ENCODE measurements at places on chromosomes 3 and 15. TPM values are rescaled to one million over a fixed set of nuclear protein-coding genes. Genes with fewer than 3 reads are reported as not detected.

DNA sequence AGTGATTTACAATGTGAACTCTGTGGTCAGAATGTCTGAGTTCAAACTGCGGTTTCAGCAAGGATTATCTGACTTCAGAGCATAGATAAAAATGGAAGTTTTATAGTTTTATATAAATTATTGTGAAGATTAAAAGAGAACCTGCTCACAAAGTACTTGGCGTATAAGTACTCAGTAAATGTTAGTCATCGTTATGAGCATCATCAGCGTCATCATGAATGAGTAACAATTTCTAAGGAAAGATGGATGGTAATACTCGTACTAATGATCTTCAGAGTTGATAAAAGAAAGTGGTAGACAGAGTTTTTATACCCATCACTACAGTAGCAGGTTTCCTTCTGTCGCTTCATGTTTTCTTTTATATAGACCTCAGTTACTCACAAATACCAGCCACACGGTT lies 341.8 kb downstream of the RAP2B start:
- no peak for DNase-seq

DNA sequence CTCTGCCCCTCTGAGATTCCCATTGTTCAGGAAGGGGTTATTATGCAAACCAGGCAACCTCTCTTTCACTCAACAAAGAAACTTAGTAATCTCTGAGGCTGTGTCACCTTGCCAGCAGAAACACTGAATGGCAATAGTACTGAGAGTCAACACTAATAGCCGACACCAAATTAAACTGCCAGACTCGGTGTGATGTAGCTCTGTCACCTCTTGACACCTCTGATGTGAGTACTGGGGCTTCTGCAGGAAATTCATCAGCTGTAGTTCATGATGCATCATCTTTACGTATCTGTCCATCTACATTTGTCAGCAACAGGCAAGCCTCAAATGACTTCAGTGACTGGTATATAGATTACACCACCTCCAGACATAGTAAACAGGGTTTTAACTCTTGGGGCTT lies 65.0 kb upstream of the ONECUT1 start:
- no peak for DNase-seq

Gene CLSTN2
- not detected for total RNA-seq

DNA sequence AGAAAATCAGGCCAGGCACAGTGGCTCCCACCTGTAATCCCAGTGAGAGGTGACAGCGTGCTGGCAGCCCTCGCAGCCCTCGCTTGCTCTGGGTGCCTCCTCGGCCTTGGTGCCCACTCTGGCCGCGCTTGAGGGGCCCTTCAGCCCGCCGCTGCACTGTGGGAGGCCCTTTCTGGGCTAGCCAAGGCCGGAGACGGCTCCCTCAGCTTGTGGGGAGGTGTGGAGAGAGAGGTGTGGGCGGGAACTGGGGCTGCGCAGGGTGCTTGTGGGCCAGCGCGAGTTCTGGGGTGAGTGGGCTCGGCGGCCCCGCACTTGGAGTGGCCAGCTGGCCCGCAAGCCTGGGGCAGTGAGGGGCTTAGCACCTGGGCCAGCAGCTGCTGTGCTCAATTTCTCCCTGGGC lies 252.6 kb downstream of the FOXP1 start:
- no peak for DNase-seq

Gene CACNA1D
- total RNA-seq = 17.1 TPM

Gene CD200R1
- total RNA-seq = not detected

GRCh38 chr3:21372316-21372715 lies 378.7 kb downstream of the ZNF385D start:
- no peak for DNase-seq

GRCh38 chr3:16761571-16761970 lies 123.2 kb upstream of the PLCL2 start:
- no peak for DNase-seq

DNA sequence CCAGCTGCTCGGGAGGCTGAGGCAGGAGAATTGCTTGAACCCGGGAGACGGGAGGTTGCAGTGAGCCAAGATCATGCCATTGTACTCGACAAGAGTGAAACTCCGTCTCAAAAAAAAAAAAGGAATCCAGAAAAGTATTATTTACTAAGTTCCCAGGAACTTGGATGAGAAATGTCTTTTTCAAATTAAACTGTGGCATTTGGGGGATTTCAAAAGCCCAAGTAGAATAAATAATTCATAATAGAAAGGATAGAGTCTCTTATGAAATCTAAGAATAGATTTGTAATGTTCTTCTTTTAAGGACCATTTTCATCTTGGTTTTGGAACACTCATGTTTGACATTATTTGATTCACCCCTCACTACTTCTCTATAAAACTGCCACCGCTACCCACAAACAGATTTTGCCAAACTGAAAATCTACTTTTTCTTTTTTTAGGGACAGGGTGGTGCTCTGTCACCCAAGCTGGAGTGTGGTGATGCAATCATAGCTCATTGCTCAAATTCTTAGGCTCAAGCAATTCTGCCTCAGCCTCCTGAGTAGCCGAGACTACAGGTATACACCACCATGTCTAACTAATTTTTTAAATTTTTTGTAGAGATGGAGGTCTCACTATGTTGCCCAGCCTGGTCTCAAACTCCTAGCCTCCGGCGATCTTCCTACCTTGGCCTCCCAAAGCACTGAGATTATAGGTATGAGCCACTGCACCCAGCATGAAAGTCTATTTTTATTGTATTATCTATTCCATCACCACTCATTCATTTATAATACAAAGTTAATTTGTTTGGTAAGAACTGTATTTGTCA lies 99.3 kb downstream of the SENP2 start:
- no peak for DNase-seq

GRCh38 chr3:120678984-120679383 lies 3.1 kb downstream of the HGD start:
- no peak for DNase-seq

DNA sequence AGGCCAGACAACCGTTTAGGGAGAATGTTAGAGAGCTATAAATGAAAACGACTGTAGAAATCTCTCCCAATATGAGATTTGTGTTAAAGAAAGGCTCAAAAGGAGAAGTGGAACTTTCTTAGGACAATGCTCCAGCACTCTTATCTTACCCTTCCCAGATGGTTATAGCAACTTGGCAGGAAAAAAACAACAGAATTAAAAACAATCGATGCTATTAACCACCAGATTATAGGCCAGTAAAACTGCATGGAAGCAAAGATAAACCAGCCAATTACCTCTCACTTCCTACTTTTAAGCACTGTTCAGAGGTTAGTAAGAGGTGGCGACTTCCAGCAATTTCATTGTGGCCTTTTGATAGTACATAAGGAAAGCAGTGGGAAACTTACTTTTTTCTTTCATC lies 72.9 kb downstream of the TMCC1 start:
- DNase-seq = no peak

Gene NR2F2
- 12.6 TPM for total RNA-seq

GRCh38 chr15:89486726-89487050 lies 9.7 kb downstream of the RHCG start:
- DNase-seq = no peak

Gene TLR9
- total RNA-seq = not detected

Gene SERPINI2
- total RNA-seq = not detected

GRCh38 chr3:65322910-65323309 lies 635.1 kb upstream of the ADAMTS9 start:
- no peak for DNase-seq

- DNase-seq = no peak
Measured at GRCh38 chr3:106263011-106263410, 394.2 kb upstream of the CBLB start.

DNA sequence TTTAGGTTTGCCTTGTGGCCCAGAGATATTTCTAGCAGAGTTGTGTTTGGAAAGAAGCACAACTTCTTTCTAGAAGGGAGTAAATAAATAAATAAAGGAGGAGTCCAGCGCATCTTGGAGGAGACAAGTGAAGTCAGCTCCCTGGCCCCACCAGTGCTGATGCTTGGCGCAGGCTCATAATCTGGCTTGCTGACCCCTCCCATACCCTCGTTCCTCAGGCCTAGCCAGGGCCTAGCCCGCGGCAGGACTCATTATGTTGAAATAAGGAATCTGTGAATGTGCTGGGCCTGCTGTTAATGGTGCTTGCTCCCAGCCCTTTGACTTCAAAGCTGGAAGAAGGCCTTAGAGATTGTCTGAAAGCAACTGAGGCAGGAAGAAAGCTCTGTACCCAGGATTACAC lies 3.1 kb downstream of the ZNF710 start:
- DNase-seq = no peak

Gene DPPA4
- total RNA-seq = not detected

- DNase-seq = no peak
Measured at GRCh38 chr3:148974726-148975125, 16.6 kb upstream of the GYG1 start.

GRCh38 chr3:12966847-12967605 lies 106.2 kb downstream of the IQSEC1 start:
- no peak for DNase-seq

GRCh38 chr15:78159395-78159794 lies 10.2 kb downstream of the IDH3A start:
- DNase-seq = no peak

Gene SNTN
- total RNA-seq = not detected

- DNase-seq = peak; percentile 5
Measured at GRCh38 chr3:151541178-151541577, 80.3 kb upstream of the IGSF10 start.

- DNase-seq = peak; percentile 16
Measured at GRCh38 chr15:87959080-87959479, 297.5 kb downstream of the NTRK3 start.

DNA sequence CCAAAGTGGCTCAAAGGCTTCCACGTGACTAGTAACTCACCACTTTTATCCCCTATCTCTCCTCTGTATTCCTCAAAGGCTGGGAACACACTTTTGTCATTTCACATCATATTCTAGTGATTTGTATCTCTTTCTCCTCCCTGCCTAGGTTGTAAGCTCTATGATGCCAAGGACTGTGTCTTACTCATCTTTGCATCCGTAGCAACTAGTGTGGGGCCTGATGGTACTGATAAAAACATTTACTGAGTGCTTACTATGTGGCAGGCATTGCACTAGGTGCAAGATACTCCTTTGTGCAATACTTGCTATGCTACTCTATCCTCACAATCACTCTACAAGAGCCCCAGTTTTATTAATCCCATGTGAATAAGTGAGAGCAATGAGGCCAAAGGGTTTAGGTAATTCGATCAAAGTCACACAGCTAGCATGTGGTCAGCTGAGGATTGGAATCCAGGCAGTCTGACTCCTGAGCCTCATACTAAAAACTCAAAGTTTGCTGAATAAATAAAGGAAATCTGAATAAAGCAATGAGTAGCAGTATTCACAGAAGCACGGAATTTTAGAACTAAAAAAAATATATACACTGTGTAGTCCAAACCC lies 342.6 kb upstream of the ICE2 start:
- no peak for DNase-seq

Gene FANCD2OS
- not detected for total RNA-seq

Gene NCEH1
- total RNA-seq = 11.9 TPM

DNA sequence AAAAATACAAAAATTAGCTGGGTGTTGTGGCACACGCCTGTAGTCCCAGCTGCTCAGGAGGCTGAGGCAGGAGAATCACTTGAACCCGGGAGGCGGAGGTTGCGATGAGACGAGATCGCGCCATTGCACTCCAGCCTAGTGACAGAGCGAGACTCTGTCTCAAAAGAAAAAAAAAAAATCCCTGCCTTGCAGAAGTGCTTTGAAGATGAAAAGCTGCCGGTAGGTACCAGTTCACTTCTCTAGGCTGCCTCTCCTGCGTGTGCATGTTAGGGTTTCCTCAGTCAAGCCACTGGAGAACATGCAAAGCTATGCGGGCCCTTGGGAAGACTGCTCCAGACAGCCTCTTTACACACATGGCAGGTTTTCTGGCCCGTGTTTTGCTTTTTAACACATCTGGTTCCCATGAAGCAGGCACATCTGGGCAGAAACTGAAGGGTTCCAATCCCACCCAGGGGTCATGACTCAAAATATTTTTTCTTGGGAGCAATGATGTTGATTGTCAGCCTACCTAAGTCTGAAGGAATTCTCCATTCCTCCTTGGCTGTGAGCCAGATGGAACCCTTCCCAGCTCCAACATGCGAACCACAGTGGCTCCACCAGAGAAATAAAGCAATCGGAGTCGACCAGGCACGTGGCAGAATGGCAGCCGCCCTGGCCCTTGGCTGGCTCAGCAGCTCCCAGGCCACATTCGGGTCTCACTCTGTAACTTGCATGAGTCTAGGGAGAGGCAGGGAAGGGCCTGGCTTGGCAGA lies 29.6 kb downstream of the MGLL start:
- DNase-seq = no peak

Gene HESX1
- total RNA-seq = 0.47 TPM

Gene GPR87
- 2.6 TPM for total RNA-seq

DNA sequence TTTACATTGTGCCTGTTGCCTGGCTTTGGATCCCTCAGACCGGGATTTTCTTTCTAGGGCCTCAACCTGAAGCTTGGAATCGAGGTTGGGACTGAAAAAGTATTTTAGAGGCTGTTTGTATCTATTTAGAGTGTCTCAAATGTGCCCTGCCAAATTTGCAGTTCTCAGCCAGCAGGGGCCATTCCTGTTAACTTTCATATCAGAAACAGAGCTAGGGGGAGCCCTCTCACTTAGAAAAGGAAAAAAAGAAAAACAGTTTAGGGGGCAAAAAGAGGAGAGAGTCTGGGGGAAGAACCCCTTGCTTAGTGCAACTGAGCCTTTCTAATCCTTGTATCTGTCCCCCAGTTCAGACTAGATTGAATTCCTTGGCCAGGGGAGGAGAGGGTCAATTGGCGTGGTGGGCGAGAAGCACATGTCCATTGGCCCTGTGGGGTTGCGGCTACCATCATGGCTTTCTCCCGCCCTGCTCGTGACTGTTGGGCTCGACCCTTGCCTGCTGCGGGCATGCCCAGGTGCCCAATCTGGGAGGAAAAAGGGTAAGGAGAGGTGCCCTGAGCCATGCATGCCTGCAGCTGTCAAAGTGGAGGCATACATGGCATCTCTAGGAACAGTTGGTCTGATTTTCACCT lies 101.6 kb downstream of the CFAP44 start:
- DNase-seq = no peak

DNA sequence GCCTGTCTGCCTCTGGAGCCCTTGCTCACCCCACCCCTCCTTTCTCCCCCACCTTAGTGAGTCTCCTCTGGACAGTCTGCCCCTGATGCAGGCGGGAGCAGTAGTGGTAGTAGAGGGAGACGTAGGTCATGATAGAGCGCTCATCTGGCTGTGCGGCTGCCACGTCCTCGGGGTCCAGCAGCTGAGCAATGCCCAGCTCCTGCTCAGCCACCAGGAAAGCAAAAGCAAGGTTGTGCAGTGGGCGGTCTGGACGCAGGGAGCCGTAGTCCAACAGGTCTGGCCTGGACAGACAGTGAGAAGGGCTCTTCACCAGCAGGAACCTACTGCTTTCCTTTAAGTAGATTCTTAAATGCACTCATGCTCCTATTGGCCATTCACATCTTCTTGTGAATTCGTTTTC lies 6.7 kb downstream of the SPTBN5 start:
- DNase-seq = no peak

Measured in HT-29 (cell line).